Osteoblast (primary cell): ENCODE measurements at places on chromosomes 12 and 14. TPM values are rescaled to one million over a fixed set of nuclear protein-coding genes. Genes with fewer than 3 reads are reported as not detected.

- DNase-seq, result no peak
Observed at GRCh38 chr12:130457215-130457614, 119.5 kb downstream of the PIWIL1 start.

DNA sequence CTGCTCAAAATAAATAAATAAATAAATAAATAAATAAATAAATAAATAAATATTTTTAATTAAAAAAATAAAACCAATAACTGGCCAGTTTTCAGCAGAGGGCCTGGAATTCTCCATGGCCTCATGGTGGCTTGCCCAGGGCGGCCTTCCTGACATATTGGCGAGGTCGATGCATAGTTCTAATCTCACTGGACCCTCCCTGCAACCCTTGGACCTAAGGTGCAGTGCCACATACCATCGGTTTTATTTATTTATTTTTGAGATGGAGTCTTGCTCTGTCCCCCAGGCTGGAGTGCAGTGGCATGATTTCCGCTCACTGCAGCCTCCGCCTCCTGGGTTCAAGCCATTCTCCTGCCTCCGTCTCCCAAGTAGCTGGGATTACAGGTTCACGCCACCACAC is 3.9 kb upstream of the VSIG10 start:
- DNase-seq, result no peak

- DNase-seq, result no peak
Observed at GRCh38 chr12:123108682-123109066, 42.2 kb downstream of the PITPNM2 start.

DNA sequence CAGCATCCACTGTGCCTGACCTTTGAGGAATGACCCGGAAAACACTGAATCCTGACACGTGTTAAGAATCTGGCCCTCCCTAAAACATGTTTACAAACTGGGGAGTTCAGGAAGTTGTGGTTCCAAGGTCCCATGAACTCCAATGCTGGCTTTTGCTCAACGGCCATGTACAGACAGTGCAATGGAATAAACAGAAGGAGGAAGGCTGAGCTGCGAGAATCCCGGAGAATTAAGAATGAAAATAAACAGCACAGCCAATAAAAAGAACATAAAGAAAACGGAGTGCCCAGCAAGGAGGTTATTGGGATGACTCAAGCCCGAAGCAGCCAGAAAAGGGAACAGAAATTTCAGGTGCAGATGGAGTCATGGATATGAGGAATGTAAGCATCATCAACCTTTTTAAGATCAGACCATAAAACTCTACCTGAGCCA is 32.3 kb downstream of the BCL11B start:
- DNase-seq, result no peak

The SERPINA5 gene
- total RNA-seq, result 0.36 and 0.59 TPM in 2 replicates
